Pericardium fibroblast (primary cell): ENCODE measurements at places on chromosomes 2 and 18. TPM values are rescaled to one million over a fixed set of nuclear protein-coding genes. Genes with fewer than 3 reads are reported as not detected.

The OTX1 gene
- 0.70 TPM in 1 of 2 replicates, not detected in the other for total RNA-seq

The SERPINB4 gene
- not detected in 2 replicates for total RNA-seq

The KLHL29 gene
- 9.7 and 12.7 TPM in 2 replicates for total RNA-seq

The CCDC138 gene
- total RNA-seq: 3.0 and 3.3 TPM in 2 replicates

The ITGB6 gene
- 0.09 TPM in 1 of 2 replicates, not detected in the other for total RNA-seq

The DYNAP gene
- not detected in 2 replicates for total RNA-seq

The UGT1A9 gene
- not detected in 2 replicates for total RNA-seq

The BUB1 gene
- total RNA-seq: 1.6 and 2.1 TPM in 2 replicates

The NT5C1B gene
- not detected in 2 replicates for total RNA-seq

The UGT1A5 gene
- total RNA-seq: not detected in 2 replicates

The LCT gene
- not detected in 2 replicates for total RNA-seq

The RASGRP3 gene
- 0.35 and 13.1 TPM in 2 replicates for total RNA-seq

The TMEM198 gene
- total RNA-seq: 1.9 and 10.2 TPM in 2 replicates

The EGR4 gene
- total RNA-seq: not detected in 2 replicates

The AQP4 gene
- total RNA-seq: not detected in 2 replicates

The ASIC4 gene
- total RNA-seq: 0.23 TPM in 1 of 2 replicates, not detected in the other

The DNAH7 gene
- total RNA-seq: 0.09 and 0.35 TPM in 2 replicates

The SNTG2 gene
- total RNA-seq: not detected in 2 replicates

The GAD1 gene
- not detected in 2 replicates for total RNA-seq

The PCARE gene
- not detected in 2 replicates for total RNA-seq

The CCDC150 gene
- total RNA-seq: 0.09 and 0.93 TPM in 2 replicates

The AQP12B gene
- not detected in 2 replicates for total RNA-seq

The AFTPH gene
- 12.8 and 18.1 TPM in 2 replicates for total RNA-seq

The ACMSD gene
- total RNA-seq: not detected in 2 replicates

The DSEL gene
- total RNA-seq: 23.8 and 32.3 TPM in 2 replicates

The CD8B gene
- total RNA-seq: not detected in 2 replicates

The RUFY4 gene
- not detected in 2 replicates for total RNA-seq

The L3MBTL4 gene
- 0.09 TPM in 1 of 2 replicates, not detected in the other for total RNA-seq

The TMEM163 gene
- total RNA-seq: under 0.01 TPM in 1 of 2 replicates, not detected in the other

The RESP18 gene
- total RNA-seq: not detected in 2 replicates

The SIX2 gene
- 19.5 and 35.8 TPM in 2 replicates for total RNA-seq

The KCNJ3 gene
- total RNA-seq: 0.09 TPM in 1 of 2 replicates, not detected in the other

The TSN gene
- total RNA-seq: 24.3 and 29.1 TPM in 2 replicates

The SLC35F6 gene
- total RNA-seq: 47.0 and 49.1 TPM in 2 replicates

The NDC80 gene
- total RNA-seq: 0.85 and 1.4 TPM in 2 replicates

The LONRF2 gene
- under 0.01 and 1.0 TPM in 2 replicates for total RNA-seq

The CCDC74B gene
- total RNA-seq: 2.0 and 28.4 TPM in 2 replicates

The IL1RL2 gene
- total RNA-seq: 0.58 and 1.7 TPM in 2 replicates

The CCDC148 gene
- total RNA-seq: 0.09 and 0.23 TPM in 2 replicates

The SYT4 gene
- total RNA-seq: not detected in 2 replicates

The FBXO36 gene
- total RNA-seq: 1.8 and 1.9 TPM in 2 replicates

The REG3G gene
- not detected in 2 replicates for total RNA-seq

The EML6 gene
- total RNA-seq: 0.09 and 0.12 TPM in 2 replicates

The ADCY3 gene
- total RNA-seq: 46.4 and 51.9 TPM in 2 replicates

The ZC3H8 gene
- 3.9 and 9.8 TPM in 2 replicates for total RNA-seq

The ALLC gene
- total RNA-seq: not detected in 2 replicates

The GLI2 gene
- 10.6 and 13.5 TPM in 2 replicates for total RNA-seq

The TRIM43B gene
- total RNA-seq: not detected in 2 replicates

The REG1A gene
- total RNA-seq: not detected in 2 replicates

The FOXD4L1 gene
- total RNA-seq: not detected in 2 replicates

The FAP gene
- total RNA-seq: 62.3 and 69.7 TPM in 2 replicates

The DPP4 gene
- total RNA-seq: 45.6 and 96.3 TPM in 2 replicates

The SIX3 gene
- total RNA-seq: not detected in 2 replicates

The LOXL3 gene
- 7.3 and 23.7 TPM in 2 replicates for total RNA-seq

The MC5R gene
- not detected in 2 replicates for total RNA-seq

The ITPRIPL1 gene
- total RNA-seq: 0.34 and 0.35 TPM in 2 replicates

The BMP10 gene
- total RNA-seq: not detected in 2 replicates

The CNGA3 gene
- total RNA-seq: not detected in 2 replicates

The ATOH8 gene
- total RNA-seq: 16.9 and 31.4 TPM in 2 replicates
